Stimulated activated CD4-positive, alpha-beta T cell treated with anti-CD3 and anti-CD28 coated beads, TNF-alpha, amount 100 ng/mL, for 1 hour (primary cell): ENCODE measurements at places on chromosomes 3 and 15.

- DNase-seq: no peak
Observed at GRCh38 chr15:98998279-98998678, 9.3 kb downstream of the PGPEP1L start.

DNA sequence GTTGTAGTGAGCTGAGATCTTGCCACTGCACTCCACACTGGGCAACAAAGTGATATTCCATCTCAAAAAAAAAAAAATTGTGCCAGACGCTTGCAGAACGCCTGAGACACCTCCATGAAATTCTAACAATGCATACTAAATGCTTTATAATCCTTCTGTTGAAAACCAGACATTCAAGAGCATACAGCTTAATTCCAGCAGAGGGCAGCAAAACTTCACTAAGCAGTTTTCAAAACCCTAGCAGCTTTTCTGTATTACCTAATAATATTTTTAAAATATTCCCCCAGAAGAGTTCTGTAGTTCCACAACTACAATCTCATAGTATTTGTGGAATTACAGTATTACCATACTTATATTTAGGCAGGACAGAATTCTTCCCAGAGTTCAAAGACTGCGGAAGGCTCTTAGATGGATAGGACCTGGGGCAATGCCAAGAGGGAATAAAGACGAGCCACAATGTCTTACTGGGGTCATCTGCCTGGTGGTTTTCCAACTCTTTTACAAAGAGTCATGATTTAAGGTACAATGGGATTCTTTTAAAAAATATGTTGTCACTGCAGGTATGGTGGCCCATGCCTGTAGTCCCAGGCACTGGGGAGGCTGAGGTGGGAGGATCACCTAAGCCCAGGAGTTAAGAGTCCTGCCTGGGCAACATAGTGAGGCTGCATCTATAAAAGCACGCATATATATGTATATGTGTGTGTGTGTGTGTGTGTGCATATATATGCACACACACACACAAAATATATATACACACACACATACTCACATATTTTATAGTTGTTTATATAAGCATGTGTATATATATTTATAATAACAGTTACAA, 19.6 kb upstream of the TASOR start:
- peak; percentile 23 for DNase-seq

- no peak for DNase-seq
Observed at GRCh38 chr15:42504631-42505030, 9.2 kb downstream of the SNAP23 start.

GRCh38 chr15:78264304-78265136, at the start of gene DNAJA4:
TSS of gene DNAJA4 (plus strand) at chr15:78264562. CDS start at chr15:78264764, 202 bp downstream.
- peak; percentile 29 for DNase-seq

- DNase-seq: no peak
Observed at GRCh38 chr3:67037615-67038014, 39.5 kb downstream of the KBTBD8 start.

DNA sequence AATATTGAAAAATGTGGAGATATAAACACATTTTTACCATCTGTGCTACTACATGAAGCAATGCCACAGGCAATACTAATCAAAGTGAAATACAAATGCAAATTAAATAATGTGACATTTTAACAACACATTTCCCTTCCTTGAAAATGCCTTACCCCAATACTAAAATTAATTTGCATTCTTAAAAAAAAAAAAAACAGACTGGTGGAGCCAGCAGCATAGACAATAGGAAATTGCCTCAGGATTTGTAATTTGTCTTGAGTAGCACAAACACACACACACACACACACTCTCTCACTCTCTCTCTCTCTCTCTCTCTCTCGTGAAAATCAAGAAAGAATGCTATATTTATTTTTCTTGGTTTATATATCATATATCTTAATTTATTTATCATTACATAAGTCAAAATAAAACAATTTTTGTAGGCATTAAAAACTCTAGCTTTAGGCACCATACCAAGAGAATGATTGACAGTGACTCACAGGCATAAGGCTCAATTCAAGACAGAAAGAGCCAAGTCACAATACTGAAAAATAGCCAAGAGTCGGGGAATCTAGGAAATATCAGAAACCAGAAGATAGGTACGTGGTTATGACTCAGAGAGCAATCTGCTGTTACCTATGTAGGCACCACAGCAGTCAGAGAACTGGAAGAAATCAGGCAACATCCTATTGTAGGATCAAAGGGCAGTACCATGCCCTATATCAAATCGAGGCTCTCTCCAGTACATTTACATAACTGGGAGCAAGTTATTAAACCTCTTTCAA, 23.0 kb downstream of the SUCNR1 start:
- DNase-seq: no peak

- DNase-seq: no peak
Observed at GRCh38 chr3:135503760-135504686, 461.5 kb upstream of the PPP2R3A start.

DNA sequence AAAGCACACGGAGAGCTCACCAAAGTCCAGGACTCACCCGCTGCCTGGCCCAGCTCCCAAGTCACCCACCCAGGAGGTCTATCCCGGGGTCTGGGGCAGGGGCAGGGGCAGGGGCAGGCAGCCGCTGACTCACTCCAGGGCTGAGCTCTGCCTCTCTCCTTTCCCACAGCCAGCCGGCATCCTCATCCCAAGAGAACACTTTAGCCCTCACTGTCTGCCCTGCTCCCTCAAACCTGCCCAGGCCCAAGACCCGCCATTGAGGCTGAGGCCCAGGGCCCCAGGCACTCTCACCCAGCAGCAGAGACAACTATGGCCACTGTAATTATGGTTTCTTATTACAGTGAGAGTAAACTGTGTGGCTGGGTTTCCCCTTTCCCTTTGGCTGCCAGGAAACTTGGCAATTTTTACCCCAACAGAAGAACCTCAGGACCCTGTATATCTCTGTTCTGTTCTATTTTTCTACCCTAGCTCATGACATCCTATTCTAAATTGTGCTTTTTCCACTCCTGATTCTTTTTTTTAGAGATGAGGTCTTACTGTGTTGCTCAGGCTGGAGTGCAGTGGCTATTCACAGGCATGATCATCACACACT, 53.0 kb downstream of the IQSEC1 start:
- no peak for DNase-seq

- DNase-seq: no peak
Observed at GRCh38 chr3:123004201-123004918, 23.2 kb downstream of the SEMA5B start.

GRCh38 chr3:179156775-179157174, 8.6 kb downstream of the PIK3CA start:
- DNase-seq: no peak

- DNase-seq: no peak
Observed at GRCh38 chr3:185831195-185831594, 6.4 kb upstream of the IGF2BP2 start.

GRCh38 chr3:154122912-154123559, 1.8 kb downstream of the ARHGEF26 start:
- DNase-seq: no peak

- DNase-seq: no peak
Observed at GRCh38 chr3:112847692-112848091, 1.0 kb upstream of the CD200R1L start.

DNA sequence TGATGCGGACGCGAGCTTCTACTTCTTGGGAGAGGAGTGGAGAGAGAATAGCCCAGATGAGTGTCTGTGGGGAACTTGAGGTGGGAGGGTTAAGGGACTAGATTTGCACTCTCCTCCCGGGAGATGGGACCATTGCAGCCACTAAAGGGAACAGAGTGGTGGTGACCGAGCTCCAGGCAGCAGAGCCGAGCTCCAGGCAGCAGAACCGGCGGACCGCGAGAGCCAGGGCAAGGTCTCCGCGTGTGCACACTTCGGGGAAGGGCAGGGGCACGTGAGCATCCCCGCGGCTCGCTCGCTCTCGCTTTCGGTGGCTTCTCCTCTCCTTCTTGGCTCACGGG, 1.1 kb downstream of the IGDCC3 start:
- no peak for DNase-seq

- no peak for DNase-seq
Observed at GRCh38 chr15:91711384-91712033, 142.0 kb upstream of the SLCO3A1 start.

DNA sequence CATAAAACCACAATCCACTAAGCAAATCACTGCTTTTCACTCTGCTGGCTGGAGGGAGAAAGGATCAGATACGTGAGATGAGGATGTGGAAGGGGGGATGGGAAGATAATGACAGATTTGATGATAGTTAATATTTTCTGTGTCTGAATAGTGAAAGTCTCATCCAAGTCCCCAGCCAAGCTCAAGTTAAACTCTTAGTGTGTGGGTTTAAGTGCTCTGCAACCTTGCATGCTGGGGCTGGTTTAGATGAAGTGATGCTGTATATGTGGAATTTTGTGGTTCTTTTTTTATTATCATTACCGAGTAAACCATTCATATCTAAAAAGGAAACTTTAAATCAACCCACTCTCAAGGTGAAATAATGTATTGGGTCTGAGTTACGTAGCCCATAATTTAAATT, 111.0 kb downstream of the TPRG1 start:
- no peak for DNase-seq

GRCh38 chr3:120506828-120507774, 56.3 kb upstream of the FSTL1 start:
- no peak for DNase-seq

DNA sequence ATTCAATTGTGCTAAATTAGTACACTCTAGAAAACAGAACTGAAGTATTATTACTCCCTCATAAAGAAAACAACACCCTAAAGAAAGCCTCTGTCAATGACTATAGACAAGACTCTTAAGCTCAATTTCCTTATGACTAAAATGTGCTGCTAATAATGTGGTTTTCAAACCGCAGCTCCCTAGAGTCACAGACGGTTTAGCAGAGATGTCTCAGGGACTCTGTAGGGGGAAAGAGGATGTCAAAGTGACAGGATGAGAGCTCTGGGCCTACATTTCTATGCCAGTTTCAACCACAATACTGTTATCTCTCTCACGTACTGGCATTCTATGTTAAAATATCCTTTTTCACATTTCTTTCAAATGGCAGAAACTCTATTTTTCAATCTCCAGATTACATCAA, 37.6 kb upstream of the WDR49 start:
- no peak for DNase-seq

- no peak for DNase-seq
Observed at GRCh38 chr3:89395456-89395855, 288.0 kb downstream of the EPHA3 start.

- no peak for DNase-seq
Observed at GRCh38 chr3:14814411-14814871, 4.3 kb upstream of the FGD5 start.

GRCh38 chr3:23747841-23748240, 57.9 kb upstream of the UBE2E1 start:
- DNase-seq: no peak

- DNase-seq: no peak
Observed at GRCh38 chr3:60330107-60330506, 921.1 kb downstream of the FHIT start.

GRCh38 chr15:96340348-96340597, 9.8 kb downstream of the NR2F2 start:
- DNase-seq: no peak

DNA sequence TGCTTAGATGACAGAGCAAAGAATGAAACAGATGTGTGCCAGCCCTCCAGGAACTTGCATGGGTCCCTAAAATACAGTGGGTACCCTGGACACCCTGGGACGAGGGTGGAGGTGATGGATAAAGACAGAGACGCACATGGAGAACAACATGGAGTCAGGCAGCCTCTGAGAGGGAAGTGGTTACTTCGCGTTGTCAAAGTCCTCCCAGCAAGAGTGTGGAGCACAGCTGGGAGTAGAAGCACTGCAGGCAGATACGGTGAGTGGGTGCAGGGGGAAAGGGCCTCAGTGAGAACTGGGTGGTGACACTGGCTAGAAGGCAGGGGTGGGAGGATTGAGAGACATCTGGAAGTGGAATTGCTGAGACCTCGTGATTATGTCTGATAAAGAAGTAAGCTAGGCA, 70.8 kb upstream of the PRR20G start:
- DNase-seq: no peak

DNA sequence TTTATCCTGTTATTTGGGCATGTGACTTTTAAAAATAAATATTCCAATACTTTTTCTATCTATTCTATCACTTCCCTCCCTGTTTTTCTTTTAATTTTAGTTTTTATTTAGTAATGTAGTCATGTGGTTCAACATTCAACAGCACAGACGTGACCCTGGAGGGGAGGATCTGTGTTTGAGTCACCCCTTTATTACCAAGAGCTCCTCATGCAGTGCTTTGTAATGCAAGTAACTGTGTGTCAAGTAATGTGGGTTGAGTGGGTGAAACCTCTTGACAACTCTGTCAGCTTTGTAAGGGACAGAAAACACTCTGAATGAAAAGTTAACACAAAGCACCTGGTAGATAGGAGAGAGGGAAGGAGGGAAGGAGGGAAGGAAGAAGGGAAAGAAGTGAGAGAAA, 89.7 kb upstream of the FGF12 start:
- DNase-seq: no peak

GRCh38 chr15:70757627-70758026, 5.7 kb downstream of the UACA start:
- DNase-seq: no peak

DNA sequence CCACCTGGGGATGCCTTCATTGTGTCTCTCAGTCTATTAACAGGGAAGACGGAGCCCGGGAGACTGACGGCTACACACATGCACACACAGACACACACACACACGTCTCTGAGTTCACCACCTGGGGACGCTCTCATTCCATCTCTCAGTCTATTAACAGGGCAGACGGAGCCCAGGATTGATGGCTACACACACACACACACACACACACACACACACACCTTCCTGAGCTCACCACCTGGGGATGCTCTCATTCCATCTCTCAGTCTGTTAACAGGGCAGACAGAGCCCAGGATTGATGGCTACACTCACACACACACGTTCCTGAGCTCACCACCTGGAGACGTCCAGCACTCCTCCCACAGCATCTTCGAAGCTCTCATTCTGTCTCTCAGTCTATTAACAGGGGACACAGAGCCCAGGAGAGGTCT, 143.9 kb downstream of the OR4M2 start:
- no peak for DNase-seq

DNA sequence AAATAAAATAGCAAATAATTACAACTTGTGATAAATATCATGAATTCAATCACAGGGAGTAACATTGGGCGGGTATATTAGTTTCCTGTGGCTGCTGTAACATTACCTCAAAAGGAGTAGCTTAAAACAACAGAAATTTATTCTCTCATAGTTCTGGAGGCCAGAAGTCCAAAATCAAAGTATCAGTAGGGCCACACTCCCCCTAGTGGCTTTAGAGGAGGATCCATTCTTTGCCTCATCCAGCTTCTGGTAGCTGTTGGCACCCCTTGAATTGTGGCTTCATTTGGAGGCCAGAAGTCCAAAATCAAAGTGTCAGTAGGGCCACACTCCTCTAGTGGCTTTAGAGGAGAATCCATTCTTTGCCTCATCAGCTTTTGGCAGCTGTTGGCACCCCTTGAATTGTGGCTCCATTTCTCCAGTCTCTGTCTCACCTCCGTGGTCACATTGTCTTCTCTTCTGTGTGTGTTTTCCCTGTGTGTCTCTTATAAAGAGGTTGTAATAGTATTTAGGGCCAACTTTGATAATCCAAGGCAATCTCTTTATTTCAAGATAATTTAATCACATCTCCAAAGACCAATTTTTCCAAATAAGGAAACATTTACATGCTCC, 3.1 kb upstream of the CFAP20DC start:
- DNase-seq: no peak
